Stromal cell of bone marrow (primary cell): ENCODE measurements at places on chromosomes 16 and 17.
A peak's percentile ranks its signal among the peaks of the same experiment; 100 is the strongest.

GRCh38 chr16:82682767-82683166, 56.0 kb downstream of the CDH13 start:
- DNase-seq: no peak

GRCh38 chr16:26161461-26162180, 469.9 kb downstream of the HS3ST4 start:
- DNase-seq: no peak

DNA sequence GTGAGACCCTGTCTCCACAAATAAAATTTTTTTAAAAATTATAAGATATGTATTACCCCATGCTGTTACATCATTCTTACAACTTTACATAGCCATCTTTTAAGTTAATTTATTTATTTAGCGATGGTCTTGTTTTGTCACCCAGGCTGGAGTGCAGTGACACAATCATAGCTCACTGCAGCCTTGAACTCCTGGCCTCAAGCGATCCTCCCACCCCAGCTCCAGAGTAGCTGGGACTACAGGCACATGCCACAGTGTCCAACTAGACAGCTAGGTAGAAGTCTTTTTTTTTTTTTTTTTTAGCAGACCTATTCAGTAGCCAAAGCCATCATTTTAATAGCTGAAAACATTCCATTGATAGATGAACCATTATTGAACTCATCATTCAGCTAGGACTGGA, 92.7 kb downstream of the NDE1 start:
- DNase-seq: no peak

DNA sequence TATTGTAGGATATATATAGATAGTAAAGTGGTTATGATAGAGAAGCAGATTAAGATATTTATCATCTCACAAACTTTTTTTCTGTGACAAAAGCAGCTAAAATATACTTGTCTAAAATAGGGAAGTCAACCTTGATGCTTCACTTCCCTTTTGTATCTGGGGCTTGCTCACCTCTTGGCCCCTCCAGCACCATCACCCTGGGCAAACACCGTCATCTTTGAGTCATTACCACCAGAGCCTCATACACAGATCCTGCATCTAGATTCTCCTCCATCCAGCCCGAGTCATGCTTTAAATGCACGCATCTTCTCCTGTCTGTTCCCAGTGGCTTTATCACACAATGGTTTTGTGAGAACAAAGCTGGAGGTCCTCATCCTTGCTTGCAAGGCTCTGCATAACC, 1062.7 kb upstream of the EEF2KMT start:
- no peak for DNase-seq

DNA sequence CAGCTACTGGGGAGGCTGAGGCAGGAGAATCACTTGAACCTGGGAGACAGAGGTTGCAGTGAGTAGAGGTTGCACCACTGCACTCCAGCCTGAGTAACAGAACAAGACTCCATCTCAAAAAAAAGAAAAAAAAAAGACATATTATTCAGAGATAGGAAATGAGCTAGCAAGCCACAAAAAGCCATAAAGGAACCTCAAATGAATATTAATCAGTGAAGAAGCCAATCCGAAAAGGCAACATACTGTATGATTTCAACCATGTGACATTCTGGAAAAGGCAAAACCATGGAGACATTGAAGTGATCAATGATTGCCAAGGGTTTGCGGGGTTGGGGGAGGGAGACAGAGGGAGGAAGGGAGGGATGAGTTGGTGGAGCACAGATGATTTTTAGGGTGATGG, 8.4 kb upstream of the EXOC7 start:
- no peak for DNase-seq

- DNase-seq: no peak
Observed at GRCh38 chr16:11602321-11602720, 15.6 kb upstream of the LITAF start.

GRCh38 chr17:22512997-22513538, 820.7 kb downstream of the KCNJ18 start:
- DNase-seq: no peak

DNA sequence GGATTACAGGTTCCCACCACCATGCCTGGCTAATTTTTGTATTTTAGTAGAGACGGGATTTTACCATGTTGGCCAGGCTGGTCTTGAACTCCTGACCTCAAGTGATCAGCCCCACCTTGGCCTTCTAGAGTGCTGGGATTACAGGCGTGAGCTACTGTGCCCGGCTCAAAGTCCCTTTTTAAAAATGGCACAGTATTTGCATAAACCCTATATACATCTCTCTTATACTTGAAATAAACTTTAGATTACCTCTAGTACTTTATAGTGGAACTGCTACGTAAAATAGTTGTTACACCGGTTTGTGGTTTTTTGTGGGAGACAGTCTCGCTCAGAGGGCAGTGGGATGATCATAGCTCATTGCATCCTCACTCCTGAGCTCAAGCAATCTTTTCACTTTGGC, 36.3 kb downstream of the IST1 start:
- DNase-seq: no peak

GRCh38 chr16:72985995-72986394, 61.9 kb downstream of the ZFHX3 start:
- no peak for DNase-seq

GRCh38 chr17:79031996-79032875, 8.3 kb downstream of the C1QTNF1 start:
- no peak for DNase-seq

DNA sequence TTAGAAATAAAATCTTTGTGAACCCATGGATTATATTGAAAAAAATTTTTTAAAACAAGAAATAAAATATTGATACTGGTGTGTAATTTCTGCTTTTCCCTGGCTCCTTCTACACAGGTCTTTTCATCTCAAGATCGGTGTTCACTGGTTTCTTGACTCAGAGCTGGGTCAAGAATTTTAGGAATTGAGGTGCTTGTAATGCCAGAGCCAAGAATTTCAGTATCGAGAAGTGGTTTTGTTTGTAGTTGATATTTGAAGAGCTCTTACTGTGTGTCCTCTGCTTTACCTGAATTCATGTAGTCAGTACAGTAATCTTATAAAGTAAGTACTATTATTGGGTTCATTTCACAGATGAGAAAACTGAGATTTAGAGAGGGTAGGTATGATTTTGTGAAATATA, 7.3 kb downstream of the WWP2 start:
- no peak for DNase-seq

- DNase-seq: no peak
Observed at GRCh38 chr16:77057161-77057774, 133.7 kb upstream of the MON1B start.

DNA sequence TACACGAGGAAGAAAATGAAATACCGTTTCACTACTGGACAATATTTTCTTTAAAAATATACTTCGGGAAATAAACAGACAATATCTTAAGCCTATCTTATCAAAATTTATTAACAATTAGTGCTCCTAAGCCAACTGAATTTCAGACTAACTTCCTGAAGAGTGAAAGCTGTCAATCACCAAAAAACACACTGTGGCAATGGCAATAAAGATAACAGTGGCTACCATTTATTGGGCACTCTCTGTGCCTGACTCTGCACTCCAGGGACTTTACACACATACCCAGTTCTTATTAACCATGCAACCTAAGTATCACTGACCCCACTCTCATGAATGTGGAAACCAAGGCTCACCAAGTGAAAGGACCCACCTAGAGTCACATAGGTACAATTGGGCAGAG, 83.7 kb downstream of the NCOR1 start:
- DNase-seq: no peak

- DNase-seq: no peak
Observed at GRCh38 chr17:2412561-2413021, 11.7 kb upstream of the MNT start.

DNA sequence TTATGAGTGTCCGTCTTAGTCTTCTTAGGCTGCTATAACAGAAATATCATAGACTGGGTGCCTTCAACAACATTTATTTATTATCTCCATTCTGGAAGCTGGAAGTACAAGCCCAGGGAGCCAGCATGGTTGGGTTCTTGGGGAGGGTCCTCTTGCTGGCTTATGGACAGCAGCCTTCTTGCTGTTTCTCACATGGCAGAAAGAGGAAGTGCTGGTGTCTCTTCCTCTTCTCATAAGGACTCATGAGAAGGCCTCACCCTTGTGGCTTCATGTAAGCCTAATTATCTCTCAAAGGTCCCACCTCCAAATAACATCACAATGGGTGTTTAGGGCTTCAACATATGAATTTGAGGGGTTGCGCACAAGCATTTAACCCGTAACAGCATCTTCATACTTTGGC, 207.0 kb upstream of the COX10 start:
- no peak for DNase-seq

GRCh38 chr16:53864819-53865493, 161.0 kb downstream of the FTO start:
- no peak for DNase-seq

DNA sequence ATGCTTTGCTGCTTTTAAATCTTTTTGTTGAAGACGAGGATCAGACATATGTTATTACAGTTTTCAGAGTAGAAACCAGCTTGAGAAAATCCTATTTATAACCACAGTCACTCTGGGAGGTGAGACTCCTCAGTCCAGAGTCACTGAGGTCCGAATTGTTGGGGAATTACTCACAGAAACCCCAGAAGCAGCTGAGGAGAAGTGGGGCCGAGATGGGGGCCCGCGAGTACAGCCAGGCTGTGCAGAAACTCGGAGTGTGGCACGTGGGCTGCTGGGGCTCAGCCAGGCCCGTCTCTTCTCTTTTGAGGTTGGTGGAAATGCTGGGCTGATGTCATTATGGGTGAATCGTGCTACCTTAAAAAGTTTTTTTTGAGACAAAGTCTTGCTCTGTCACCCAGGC, 14.4 kb upstream of the GNG13 start:
- peak; percentile 14 for DNase-seq

DNA sequence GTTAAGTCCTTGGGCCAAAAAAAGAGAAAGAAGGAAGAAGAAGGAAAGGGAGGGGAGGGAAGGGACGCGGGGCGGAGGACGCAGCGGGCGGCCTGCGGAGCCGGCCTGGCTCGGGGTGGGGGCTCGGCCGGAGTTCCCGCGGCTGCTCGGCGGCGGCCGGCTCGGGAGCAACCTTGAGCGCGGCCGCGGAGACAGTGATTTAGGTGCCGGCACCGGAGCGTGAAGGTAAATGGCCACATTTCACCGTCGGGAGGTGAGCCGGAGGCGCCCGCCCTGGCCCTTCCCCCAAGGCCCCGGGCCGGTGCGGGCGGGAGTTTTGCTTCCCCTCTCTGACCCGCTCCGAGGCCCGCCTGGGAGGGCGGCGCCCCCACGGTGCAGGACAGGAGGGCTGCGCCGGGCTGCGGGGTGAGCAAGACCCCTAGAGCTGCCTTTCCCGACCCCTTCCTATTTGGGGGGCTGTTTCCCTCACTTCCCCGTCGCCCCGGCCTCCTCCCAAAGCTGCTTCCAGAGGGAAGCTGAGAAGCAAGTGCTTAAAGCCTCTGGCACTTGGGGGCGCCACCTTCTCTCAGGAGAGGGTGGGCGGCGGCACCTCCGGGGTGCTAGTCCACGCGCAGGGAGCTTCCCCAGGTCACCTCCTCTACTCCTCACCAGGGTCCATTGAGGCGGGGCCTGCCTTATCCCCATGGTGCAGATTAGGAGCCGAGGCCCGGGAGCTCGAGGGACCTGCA, 56.5 kb downstream of the MRM1 start:
- no peak for DNase-seq

DNA sequence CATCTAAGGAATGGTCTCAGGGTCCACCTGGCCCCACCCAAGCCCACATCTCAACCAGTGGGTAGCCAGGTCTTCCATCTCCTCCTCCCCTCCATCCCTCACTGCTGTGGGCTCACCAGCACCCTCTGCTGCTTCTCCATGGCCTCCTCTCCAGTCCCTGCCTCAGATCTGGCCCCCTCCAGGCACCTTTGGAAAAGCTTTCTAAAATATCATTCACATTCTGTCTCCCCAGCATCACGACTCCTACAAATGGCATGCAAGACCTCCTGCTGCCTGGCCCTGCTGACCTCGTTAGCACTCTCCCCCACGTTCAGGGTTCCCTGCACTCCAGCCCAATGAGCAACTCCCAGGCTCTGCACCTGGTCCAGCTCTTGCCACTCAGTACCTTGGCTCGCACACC, 13.7 kb downstream of the GLP2R start:
- no peak for DNase-seq

DNA sequence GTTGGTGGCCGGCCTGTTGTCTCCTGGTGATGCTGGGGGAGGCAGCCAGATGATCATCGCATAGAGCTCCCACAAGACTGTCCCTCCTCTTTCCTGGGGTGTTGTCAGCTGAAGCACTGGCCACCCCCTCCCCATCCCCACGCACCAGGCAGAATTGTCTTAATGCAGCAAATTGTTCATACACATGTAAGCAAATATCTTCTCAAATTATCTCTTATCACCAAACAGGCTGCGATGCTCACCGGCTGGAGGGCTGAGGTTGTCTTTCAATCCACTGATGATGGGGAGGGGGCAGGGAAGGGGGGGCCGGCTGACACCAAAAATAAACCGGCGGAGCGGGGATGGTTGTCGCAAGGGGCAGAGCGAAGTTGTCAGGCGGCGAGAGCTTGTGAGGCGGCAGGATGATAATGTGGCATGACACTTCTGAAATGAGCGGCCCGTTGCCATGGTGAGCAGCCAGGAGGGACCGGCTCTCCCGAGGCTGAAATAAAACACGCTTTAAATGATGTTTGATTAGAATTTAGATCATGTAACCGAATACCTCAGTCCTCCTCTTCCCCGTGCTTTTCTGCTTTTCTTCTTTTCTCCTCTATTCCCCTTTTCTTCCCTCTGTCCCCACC, 59.8 kb downstream of the MRM1 start:
- no peak for DNase-seq

DNA sequence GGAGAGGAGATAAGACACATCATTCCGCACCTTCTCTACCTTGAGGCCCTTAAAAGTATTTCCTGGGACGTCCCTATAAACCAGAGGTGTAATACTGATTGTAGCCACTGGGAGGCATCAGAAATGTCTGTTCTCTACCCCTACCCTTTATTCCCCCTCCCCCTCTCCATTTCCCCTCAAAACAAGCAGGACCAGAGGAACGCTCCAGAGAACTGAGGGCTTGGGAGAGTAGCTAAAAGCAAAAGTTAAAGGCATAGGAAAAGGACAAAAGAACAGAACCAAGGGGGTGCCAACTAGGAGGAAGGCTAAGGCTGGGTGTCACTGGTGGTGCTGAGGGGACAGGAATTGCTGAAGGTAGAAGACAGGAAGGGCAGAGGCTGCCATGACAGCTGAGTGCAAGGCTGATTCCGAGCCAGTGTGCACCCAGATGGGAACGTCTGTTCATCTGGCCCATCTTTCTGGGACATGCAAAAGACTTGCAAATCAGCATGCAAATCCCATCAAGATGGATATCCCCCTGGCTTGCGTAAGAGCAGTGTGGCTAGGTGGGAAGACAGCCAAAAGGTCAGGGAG, 6.7 kb downstream of the CAMTA2 start:
- DNase-seq: no peak

- DNase-seq: peak; percentile 51
Observed at GRCh38 chr16:84928679-84929420, 82.5 kb downstream of the ZDHHC7 start.

GRCh38 chr17:75237100-75238014, 24.0 kb downstream of the GGA3 start:
- DNase-seq: no peak

DNA sequence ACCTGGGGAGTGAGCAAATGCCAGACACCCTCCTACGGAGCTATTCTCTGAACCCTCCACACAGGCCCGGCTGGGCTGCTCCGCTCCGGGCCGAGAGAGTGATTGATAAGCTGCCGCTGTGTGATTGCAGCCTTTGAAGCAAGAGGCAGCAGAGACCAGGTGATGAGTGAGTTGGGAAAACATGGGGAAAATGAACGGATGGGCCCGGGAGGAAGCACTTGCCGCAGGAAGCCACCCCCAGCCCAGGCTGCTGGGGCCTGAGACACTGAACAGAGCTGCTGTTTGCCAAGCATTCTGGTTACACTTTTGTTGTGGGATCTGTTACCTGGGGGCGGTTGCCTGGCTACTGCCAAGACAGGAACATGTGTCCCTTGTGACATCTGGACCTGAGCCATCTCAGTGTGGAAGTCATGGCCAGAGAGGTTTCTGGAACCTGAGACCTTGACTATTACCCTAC, 46.4 kb upstream of the KLHDC4 start:
- no peak for DNase-seq
